ENCODE measurements at places on chromosomes 5 and 9.

DNA sequence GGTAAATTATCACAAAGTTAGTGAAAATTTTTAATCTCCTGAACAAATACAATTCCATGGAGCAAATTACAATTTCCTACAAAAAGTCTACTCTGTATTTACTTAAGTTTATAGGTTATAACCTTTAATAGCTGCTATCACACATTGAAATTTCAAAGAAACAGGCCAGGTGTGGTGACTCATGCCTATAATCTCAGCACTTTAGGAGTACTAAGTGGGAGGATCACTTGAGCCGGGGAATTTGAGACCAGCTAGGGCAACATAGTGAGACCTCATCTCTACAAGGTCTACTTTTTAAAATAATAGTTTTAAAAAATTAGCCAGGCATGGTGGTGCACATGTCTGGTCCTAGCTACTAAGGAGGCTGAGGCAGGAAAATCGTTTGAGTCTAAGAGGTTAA lies 50.3 kb downstream of the HINT1 start:
- DNase-seq: no peak

- no peak for DNase-seq
Observed at GRCh38 chr9:110336363-110336762, 1.3 kb downstream of the TXNDC8 start.

- DNase-seq: no peak
Observed at GRCh38 chr9:129624947-129625346, 1.0 kb upstream of the NTMT1 start.

DNA sequence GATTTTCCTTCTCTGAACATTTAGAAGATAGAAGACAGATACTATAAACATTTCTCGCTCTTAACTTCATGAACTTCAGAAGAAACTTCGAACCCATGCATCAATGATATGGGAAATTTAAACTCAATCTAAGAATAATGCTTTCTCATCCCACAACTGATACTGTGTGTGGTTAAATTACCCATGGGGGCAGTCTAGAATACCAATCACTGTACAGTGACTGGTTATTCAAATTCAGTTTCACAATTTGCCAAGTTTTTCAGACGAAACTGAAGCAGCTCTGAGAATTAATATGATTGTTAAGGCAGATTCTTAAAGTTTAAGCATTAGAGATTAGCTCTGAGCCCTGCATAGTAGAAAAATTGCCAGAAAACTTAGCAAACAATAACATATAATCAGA lies 431.0 kb downstream of the SH3GL2 start:
- DNase-seq: no peak

DNA sequence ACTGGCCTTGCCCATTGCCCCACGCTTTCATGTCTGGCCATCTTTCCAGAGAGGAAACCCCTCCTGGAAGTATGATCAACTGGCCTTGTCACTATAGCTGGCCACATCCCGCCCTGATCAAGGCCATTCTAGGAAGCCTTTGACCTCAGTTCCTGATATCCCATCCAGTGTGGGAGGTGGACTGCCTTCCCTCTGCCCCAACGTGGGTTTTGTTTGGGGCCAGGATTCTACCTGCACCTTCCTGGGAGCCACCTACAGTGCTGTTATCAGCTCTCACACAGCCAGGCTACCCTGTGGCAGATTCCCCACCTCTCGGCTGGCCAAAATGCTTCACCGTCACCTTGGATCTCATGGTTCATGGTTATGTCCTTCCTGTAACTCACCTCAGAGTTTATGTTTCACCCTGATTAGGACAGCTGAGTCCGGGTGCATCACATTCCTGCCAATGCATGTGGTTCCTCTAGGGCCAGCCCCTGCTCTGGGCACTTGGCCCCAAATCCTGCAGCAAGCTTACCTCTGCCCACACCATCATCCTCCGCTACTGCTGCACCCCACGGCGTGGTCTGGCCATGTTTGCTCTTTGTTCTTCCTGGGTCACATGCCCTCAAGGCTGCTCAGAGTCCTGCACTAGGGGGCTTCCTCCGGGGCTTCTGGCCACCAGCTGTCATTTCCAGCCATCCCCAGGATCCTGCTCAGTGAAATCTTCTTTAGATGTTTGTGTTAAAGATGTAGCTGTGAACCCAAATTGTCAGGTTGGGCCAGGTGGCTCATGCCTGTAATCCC lies 24.2 kb upstream of the S1PR3 start:
- DNase-seq: no peak

- DNase-seq: peak; percentile 29
Observed at GRCh38 chr9:94623253-94623652, 16.1 kb downstream of the FBP1 start.

DNA sequence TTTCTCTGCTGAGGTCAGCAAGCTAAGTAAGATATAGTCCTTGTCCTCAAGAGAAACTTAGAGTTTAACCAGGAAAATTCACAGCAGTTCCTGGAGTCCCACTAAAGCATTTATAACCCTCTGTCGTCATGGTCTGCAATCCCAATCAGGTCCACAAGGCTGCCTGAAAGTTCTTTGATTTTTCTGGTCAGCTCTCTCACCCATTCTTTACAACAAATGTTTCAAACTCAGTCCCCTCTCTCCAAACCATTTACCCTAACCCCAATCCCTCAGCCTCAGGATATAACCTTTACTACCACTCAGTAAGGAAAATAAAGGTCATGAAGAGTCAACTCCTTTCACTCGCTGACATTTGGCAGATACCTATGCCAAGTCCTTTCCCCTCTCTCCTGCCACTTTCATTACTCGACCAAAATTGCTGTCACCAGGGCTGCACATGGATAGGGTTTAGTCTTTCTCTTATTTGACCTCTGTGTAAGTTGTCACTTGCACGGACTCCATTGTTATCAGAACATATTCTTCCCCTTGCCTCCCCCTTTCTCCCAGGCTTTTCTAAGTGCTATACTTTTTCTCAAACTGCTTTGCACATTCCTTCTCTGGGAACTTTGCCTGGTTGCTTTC lies 936.6 kb downstream of the NR2F1-AS1 start:
- no peak for DNase-seq

DNA sequence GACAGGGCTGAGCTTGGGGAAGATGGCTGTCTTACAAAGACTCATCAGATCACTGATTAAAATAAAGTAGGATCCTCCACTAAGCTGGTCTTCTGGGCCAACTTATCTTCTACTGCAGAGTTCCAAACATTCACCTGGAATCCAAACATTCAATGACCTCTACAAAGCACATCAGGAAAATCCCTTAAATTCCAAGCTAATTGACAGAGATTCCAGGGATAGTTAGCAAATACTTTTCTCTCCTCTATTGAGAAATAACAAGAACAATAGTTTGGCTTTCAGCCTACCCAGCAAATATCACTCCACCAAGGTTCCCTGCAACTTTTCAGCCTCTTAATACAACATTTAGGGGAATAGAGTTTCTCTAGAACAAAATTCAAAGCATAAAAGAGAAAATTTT lies 140.6 kb upstream of the LIFR start:
- DNase-seq: no peak
